RWPE2 (cell line): ENCODE measurements at places on chromosomes 2 and 18.
A peak's percentile ranks its signal among the peaks of the same experiment; 100 is the strongest.

DNA sequence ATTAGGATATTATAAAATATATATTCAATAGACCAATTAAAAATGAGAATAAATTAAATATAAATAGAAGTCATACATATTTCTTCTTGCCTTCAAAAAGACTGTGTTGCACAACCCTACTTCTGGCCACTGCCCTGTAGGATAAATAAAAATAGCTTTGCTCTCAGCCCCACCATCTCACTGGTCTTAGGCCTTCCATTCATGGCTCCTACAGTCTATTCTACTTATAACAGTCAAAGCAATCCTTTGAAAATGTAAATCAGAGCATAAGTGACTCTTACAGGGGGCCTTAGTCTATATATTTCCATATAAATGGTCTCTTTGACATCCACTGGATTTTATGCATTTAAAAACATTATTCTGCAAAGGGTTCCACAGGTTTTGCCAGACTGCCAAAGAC, 72.9 kb downstream of the KLF7 start:
- no peak for DNase-seq

DNA sequence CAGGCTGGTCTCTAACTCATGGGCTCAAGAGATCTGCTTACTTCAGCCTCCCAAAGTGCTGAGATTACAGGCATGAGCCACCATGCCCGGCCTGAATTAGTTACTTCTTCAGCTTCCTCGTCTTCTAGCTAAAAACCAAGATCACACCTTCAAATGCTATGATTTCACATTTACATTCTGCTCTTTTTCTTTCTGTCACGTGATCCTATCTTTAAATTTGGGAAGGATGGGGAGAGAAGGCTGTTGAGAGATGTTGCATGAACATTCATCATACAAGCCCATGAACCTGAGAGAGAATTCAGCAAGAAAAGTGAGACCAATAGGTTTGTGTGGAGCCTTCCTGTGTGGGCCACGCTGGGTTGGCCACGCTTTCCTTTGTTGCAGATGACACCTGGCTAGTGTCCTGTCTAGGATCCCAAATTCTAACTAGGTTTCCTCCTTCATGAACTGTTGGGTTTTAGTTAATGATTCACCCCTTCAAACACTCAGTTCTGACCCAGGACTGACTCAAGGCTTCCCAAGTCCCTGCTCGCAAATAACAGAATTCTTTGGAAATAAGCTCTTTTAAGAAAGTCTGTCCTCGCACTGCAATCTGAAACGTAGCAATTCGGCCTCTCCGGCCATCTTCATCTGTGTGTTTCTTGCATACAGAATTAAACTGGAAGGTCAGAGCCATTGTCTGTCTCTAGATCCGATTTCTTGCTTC, 57.3 kb upstream of the CREB1 start:
- DNase-seq: no peak

DNA sequence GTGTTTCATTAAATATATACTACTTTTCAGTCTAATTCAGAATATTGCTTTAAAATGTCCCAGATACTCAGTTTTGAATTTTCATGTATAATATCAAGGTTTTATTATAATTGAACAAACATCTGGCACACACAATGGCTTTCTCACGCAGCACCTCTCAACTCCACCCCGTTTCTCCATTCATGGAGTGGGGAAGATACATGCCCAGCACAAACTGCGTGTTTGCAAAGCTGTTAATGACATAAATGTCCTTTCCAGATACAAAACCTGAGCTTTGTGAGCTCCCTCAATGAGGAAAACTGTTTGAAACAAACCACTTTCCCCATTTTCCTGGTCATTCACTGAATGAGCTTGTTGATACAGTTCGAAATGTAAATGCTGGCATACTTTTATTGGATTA, 150.3 kb upstream of the RASGRP3 start:
- DNase-seq: no peak

DNA sequence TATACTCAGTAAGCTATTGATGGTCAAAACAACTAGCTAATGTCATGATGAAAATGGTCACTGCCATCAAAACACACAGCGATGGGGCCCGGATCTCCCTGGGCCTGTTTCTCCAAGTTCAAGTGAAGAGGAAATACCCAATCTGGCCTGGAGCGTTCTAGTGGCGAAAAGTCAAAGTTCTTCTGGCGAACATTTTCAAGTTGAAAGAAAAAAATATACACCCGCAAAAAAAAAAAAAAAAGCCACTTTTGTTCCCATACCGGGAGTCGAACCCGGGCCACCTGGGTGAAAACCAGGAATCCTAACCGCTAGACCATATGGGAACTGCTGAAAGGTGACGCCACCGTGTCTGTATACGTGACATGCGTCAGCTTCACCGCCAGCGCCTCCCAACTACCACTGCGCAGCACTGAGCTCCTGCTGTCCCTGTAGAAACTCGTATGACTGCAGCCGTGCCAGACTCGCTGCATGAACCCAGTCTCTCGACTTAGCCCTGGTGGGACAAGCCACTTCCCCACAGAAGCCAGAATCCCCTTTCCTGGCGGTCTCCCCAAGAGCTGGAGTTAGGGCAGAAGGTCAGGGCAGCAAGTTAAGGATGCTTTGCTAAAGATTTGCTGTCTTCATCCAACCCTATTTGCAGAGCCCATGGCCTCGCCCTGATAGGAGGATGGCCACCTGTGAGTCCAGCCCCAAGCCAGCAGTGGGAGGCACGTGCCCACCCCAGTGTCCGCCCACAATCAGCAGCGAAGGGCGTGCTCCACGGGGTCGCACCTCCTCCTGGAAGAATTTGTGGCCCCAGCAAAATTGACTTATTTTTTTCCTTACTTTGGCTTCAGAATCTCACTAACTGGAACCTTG, 5.6 kb upstream of the IMP4 start:
- peak; percentile 79 for DNase-seq

GRCh38 chr2:168713325-168713724, 89.1 kb upstream of the NOSTRIN start:
- no peak for DNase-seq

GRCh38 chr2:99651930-99652670, 162.3 kb upstream of the REV1 start:
- no peak for DNase-seq

- DNase-seq: no peak
Observed at GRCh38 chr18:49019446-49020045, 68.8 kb upstream of the SMAD7 start.

- DNase-seq: no peak
Observed at GRCh38 chr2:171595456-171595855, 73.2 kb downstream of the CYBRD1 start.
